ENCODE measurements at places on chromosomes 5 and 9. TPM values are rescaled to one million over a fixed set of nuclear protein-coding genes. Genes with fewer than 3 reads are reported as not detected.

- no peaks in the 10 kb centered on the region for H3K4me1 ChIP-seq
- H3K27ac ChIP-seq, result peak overlapping the region; percentile 63
- no peak for DNase-seq
- H3K27me3 ChIP-seq, result no peaks in the 10 kb centered on the region
- peak overlapping the region; percentile 77 for H3K4me3 ChIP-seq
These were observed 639 bp downstream of the INVS start for GRCh38 chr9:100099722-100100042.

- no peaks in the 10 kb centered on the region for H3K4me1 ChIP-seq
- no peak overlapping the region for H3K27ac ChIP-seq
- no peak for DNase-seq
- no peaks in the 10 kb centered on the region for H3K36me3 ChIP-seq
- H3K4me3 ChIP-seq, result no peak overlapping the region
- H3K27me3 ChIP-seq, result no peaks in the 10 kb centered on the region
These were observed 314.7 kb downstream of the BNC2 start for GRCh38 chr9:16555802-16556201.

DNA sequence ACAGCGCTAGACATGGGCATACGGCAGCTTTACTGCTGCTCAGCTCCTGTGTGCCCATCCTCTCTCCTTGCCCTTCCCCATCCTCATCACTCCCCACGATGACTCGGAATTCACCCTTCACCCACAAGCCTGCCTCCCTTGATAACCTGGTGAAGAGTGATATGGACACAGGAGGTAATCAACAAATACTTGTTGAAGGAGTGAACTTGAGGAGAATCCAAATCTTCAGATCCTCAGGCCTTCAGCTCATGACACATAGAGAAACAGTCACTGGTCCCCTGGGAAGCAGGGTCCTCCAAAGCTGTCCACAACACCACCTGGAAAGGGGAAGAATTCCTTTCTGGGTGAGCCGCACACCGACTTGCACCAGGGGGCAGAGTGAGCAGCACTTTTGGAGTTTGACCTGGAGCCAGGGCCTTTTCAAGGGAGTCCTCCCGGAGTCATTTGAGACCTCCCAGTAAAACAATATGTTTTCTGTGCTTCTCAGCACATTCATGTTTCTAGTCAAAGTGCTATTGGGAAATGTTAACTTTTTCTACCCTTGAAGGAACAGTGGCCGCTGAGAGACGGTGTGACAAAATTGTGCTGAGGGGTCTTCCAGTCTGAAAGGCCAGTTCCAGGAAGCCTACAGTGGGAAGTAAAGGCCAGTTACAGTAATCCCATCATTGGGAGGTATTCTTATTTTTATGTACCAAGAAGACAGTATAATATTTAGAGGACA is 332.3 kb downstream of the CWC27 start:
- peak overlapping the region; percentile 4 for H3K27ac ChIP-seq
- H3K27me3 ChIP-seq, result no peaks in the 10 kb centered on the region
- no peaks in the 10 kb centered on the region for H3K4me1 ChIP-seq
- no peak overlapping the region for H3K4me3 ChIP-seq
- peak; percentile 85 for DNase-seq

DNA sequence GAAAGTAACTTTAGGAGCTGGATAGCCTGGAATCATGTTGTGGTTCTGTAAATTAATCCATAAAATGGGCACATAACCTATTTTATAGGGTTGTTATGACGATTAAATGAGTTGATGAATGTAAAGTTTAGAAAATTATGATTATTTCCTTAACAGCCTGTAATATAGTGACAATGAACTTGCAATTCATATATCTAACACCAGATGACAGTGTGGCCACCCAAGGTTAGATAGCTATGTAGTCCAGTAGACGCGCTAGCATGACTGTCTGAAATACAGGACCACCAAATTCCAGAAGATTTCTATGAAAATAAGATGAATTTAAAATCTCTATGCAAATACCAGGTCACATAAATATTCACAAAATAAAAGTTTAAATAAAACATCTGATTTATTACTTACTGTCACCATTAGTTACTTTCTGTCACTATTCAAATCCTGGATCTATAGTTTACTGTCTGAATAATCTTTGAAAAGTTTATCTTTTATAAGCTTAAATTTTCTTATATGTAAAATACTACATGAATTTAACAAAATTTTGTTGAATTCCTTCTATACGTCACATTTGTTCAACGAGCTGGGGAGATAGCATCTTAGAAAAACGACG is 26.1 kb upstream of the MACIR start:
- no peak overlapping the region for H3K27ac ChIP-seq
- DNase-seq, result no peak
- H3K4me1 ChIP-seq, result no peaks in the 10 kb centered on the region
- H3K36me3 ChIP-seq, result no peaks in the 10 kb centered on the region
- no peaks in the 10 kb centered on the region for H3K27me3 ChIP-seq
- no peak overlapping the region for H3K4me3 ChIP-seq

DNA sequence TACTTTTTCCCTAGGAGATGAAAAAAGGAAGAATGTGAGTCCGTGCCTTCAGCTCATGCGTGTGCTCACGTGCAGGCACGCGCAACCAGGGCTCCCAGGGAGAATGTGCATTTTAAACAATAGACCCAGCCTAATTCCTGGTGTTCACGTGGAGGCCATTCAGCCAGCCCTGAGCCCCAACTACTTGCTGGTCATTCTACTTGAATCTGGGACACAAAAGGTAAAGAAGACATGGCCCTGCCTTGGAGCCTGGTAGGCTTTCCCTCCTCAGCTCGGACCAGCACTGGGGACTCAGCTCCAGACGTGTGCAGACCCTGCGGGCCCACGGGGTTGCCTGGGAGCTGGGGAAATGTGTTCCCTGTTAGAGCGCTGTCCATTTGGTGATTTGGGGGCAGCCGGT is 125.5 kb downstream of the MVB12B start:
- no peak overlapping the region for H3K4me3 ChIP-seq
- H3K4me1 ChIP-seq, result no peaks in the 10 kb centered on the region
- H3K27me3 ChIP-seq, result no peaks in the 10 kb centered on the region
- H3K36me3 ChIP-seq, result no peaks in the 10 kb centered on the region
- H3K27ac ChIP-seq, result no peak overlapping the region
- DNase-seq, result no peak

DNA sequence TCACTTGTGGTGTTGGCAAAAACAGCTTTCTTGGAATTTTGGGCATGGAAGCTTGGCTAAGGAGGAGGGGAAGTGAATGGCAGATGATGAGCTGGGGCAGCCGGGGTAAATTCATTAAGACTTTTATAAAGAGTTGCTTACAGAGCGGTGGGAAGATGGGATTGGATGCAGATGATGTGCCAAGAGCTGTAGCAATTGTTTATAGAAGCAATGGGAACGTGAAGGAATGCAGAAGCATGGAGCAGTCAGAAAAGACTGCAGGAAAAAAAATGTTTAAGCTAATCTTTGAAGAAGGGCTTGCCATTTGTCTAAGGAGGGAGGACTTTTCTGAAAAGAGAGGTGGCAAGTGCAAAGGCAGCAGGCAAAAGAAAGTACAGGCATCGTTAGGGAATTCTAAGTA is 86.6 kb upstream of the SHISAL2B start:
- H3K27me3 ChIP-seq, result no peaks in the 10 kb centered on the region
- peaks cover 3% of the 10 kb centered on the region for H3K36me3 ChIP-seq
- no peak for DNase-seq
- no peak overlapping the region for H3K4me3 ChIP-seq

DNA sequence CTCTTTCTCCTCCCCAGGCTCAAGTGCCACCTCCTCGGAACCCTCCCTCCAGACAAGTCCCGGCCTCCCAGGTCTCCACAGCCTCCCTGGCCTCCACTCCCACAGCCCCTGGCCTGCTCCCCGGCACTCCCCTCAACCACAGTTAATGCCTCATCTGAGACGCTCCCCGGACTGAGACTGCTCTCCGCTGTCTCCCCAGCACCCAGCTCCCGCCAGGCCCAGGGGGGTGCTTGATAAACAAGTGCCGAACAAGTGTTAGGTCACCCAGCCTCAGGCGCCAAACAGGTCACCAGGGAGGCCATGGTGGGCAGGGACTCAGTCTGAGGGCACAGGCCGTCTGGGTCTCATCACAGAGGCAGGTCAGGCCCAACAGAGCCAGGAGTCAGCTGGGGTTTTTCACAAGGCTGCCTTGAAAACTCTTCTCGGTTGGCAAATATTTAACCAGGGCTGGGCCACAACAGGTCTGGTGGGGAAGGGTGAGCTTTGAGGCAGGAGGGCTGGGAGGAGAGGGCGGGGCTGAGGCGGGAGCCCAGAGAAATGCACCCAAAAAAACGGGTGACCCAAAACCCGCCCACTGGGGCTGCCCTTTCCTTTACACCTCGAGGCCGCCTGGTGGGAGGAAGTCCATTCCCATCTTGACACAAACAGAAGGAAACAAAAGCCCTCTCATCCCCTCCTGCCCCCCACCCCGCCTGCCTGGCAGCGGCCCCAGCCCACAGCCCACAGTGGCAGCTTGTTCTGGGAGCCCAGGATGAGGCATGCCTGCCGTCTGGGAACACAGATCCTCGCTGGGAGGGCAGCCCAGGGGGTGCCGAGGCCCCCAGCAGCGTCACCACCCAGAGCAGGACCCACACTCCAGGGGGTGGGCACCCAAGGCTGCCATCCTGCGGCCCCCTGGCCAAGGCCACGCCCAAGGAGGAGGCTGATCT is 66.6 kb upstream of the STXBP1 start:
- DNase-seq, result peak; percentile 80
- no peaks in the 10 kb centered on the region for H3K4me1 ChIP-seq
- peak overlapping the region; percentile 36 for H3K27ac ChIP-seq
- no peaks in the 10 kb centered on the region for H3K27me3 ChIP-seq

DNA sequence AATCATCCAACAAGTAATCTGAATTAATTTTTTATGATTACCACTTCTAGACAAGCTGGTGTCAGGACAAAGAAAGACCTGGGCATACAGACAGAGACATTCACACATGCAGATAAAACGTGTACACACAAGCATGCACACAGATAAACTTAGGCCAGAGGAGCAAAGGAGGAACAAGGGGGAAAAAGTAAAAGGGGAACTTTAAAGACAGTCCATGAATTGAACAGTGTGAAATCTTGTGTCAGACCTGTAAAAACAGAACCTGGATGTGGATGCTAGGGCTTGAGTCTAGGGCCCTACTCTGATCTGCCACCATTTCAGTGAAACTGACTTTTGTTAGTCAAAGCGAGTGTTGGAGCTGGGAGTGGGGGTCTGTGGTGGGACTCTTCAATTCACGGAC is 11.2 kb upstream of the ZSWIM6 start:
- DNase-seq, result no peak
- H3K4me1 ChIP-seq, result peaks cover 3% of the 10 kb centered on the region
- no peak overlapping the region for H3K27ac ChIP-seq

GRCh38 chr5:34905564-34905963 is 9.7 kb downstream of the RAD1 start:
- no peak overlapping the region for H3K4me3 ChIP-seq
- H3K27me3 ChIP-seq, result no peaks in the 10 kb centered on the region
- no peaks in the 10 kb centered on the region for H3K36me3 ChIP-seq
- no peak overlapping the region for H3K27ac ChIP-seq
- no peaks in the 10 kb centered on the region for H3K4me1 ChIP-seq

DNA sequence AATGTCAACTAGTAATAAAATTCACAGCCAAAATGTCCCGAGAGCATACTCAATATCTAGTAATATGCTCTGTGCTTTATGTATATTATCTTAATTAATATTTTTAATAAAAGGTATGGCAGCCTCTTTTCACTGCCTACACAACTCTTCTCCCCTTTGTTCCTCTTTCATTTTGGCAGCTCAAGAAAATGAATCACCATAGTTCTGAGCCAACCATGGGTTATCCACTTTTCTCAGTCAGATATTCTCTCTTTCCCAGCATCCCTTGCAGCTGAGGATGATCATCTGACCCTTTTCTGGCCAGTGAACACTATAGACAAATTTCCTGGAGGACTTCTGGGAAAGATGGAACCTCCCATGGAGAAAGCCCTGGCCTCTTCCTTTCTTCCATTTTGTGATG is 8.2 kb upstream of the DOCK8 start:
- no peak overlapping the region for H3K4me3 ChIP-seq
- no peaks in the 10 kb centered on the region for H3K27me3 ChIP-seq
- H3K27ac ChIP-seq, result no peak overlapping the region
- no peaks in the 10 kb centered on the region for H3K4me1 ChIP-seq

DNA sequence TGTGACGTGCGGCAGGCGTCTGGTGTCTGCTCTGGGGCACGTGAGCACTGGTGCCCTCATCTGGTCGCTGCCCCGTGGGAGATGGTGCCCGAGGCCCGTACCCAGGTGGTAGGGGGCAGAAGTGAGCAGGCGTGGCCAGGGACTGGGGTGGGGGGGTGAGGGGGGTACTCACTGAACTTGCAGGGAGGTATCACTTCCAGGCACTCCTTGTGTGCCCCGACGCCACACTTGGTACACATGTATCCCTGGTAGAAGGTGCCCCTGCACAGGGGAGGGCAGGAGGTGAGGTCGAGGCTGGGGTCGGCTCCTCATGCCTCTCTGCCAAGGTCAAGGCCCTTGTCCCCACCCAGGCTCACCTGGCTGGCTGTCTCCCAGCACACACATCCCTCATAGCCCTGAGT is 45.2 kb upstream of the SARDH start:
- no peak overlapping the region for H3K4me3 ChIP-seq
- H3K4me1 ChIP-seq, result no peaks in the 10 kb centered on the region
- no peaks in the 10 kb centered on the region for H3K36me3 ChIP-seq
- DNase-seq, result no peak

CER1 gene
- total RNA-seq, result not detected

DNA sequence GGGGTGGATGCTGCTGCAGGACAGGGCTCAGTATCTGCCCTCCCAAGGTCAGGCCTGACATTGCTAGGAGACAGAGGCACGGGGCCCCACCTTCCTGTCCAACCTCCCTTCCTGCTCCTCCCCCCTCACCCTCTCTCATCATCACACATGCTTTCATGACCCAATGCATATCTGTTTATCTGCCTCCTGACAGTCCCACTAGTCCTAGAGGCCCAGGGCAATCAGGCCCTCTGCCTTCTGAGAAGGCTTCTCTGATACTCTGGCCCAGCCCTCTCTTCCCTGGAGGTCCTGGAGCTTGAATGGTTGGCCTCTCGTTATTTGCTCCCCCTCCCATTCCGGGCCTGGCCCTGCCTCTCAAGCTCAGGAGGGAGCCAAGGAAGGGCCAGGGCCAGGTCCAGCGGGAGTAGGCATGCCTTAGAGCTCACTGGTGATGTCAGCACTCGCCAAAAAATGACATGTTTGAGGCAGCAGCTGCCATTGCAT is 90.6 kb upstream of the SAP30L start:
- no peak overlapping the region for H3K27ac ChIP-seq
- no peaks in the 10 kb centered on the region for H3K36me3 ChIP-seq
- H3K4me1 ChIP-seq, result peaks cover 2% of the 10 kb centered on the region
- H3K27me3 ChIP-seq, result no peaks in the 10 kb centered on the region
- H3K4me3 ChIP-seq, result no peak overlapping the region

- no peak overlapping the region for H3K27ac ChIP-seq
- no peak overlapping the region for H3K4me3 ChIP-seq
- no peaks in the 10 kb centered on the region for H3K27me3 ChIP-seq
- DNase-seq, result no peak
- H3K36me3 ChIP-seq, result no peaks in the 10 kb centered on the region
These were observed 14.3 kb upstream of the RANBP6 start for GRCh38 chr9:6029604-6030274.

DNA sequence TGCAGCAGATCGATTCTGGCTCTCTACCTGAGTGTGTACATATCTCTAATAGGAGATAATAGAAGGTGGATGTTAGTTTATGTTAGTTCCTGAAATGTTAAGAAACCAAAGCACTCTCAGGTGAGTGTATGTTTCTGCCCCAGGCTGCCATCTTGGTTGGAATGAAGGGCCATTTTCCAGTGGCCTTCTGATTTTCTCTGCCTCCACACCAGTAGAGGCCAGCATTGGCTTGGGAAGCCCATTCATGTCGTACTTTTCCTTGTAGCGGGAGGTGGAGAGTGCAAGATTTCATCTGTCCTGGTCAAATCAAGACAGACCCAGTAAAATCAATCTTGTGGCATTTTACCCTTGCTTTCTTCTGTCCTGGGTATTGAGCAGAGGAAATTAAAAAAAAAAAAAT is 91.0 kb downstream of the GAS1 start:
- H3K27me3 ChIP-seq, result no peaks in the 10 kb centered on the region
- no peaks in the 10 kb centered on the region for H3K36me3 ChIP-seq
- DNase-seq, result no peak
- H3K4me1 ChIP-seq, result no peaks in the 10 kb centered on the region
- H3K4me3 ChIP-seq, result no peak overlapping the region
- no peak overlapping the region for H3K27ac ChIP-seq
